ENCODE measurements at places on chromosomes 12 and 14. TPM values are rescaled to one million over a fixed set of nuclear protein-coding genes. Genes with fewer than 3 reads are reported as not detected.

Gene MDP1
- 3.2 TPM for total RNA-seq

Gene BMP4
- 98.1 TPM for total RNA-seq

Gene NAA25
- total RNA-seq = 50.1 TPM

Gene SUSD6
- total RNA-seq = 15.4 TPM

Gene MGST1
- 41.6 TPM for total RNA-seq

Gene KRT8
- 6.3 TPM for total RNA-seq

Gene PLCZ1
- total RNA-seq = 0.27 TPM

Gene CGRRF1
- total RNA-seq = 16.7 TPM

Gene TEX22
- 0.14 TPM for total RNA-seq

Gene POTEM
- total RNA-seq = not detected

Gene SRRM4
- total RNA-seq = not detected

Gene KRT3
- total RNA-seq = not detected

Gene DUSP6
- 238 TPM for total RNA-seq

Gene PRIMA1
- not detected for total RNA-seq

Data from thoracic aorta endothelial cell (primary cell).